Activated CD4-positive, alpha-beta memory T cell treated with anti-CD3 and anti-CD28 coated beads, Interleukin-2, amount 10 ng/mL, durations not matched to agents 7 days and 5 days (primary cell): ENCODE measurements at places on chromosomes 11 and 22. TPM values are rescaled to one million over a fixed set of nuclear protein-coding genes. Genes with fewer than 3 reads are reported as not detected.

GRCh38 chr11:19631712-19632498 lies 80.7 kb upstream of the NAV2 start:
- no peaks in the 10 kb centered on the region for H3K27me3 ChIP-seq
- H3K4me3 ChIP-seq = no peak overlapping the region
- no peaks in the 10 kb centered on the region for H3K36me3 ChIP-seq
- no peaks in the 10 kb centered on the region for H3K4me1 ChIP-seq
- H3K27ac ChIP-seq = no peak overlapping the region
- no peak for DNase-seq

DNA sequence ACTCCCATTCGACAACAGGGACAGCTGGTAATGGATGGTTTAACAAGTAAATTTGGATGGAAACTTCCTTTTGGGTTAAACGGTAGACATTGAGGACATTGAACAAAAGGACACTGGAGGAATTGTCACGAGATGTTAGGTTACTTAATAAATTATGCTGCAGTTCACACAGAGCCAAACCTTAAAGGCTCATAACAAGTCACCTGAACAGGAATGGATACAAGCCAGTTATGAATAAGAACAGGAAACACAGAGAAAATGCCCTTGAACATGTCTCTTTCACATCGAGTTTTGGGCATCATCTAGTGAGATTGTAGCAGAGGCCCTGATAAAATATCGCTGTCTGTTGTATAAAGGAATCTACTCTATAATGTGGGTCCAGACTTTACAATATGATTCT lies 65.6 kb downstream of the CD44 start:
- H3K27ac ChIP-seq = no peak overlapping the region
- no peak for DNase-seq
- no peaks in the 10 kb centered on the region for H3K27me3 ChIP-seq
- peaks cover 100% of the 10 kb centered on the region for H3K36me3 ChIP-seq
- peaks cover 3% of the 10 kb centered on the region for H3K4me1 ChIP-seq
- no peak overlapping the region for H3K4me3 ChIP-seq

DNA sequence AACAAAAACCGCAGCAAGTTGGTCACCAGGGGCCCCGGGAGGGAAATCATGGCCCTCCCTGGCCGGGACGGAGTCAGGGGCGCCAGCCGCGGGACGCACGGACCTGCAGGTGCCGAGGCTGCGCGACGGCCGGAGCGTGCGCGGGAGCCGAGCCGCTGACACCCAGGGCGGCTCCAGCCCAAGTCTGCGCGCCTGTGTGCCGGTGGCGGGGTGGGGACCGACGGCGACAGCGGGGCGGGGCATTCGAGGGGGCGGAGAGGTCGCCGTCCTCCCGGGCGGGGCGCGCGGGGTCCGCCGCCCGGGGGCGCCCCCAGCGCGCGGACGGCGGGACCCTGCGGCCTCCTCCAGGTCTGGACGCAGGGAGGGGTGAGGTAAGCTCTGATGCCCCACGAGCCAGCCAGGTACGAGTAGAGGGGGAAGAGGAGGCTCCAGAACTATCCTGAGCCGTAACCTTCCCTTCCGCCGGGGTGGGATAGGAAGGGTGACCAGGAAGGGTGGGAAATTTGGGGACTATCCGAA lies at the start of gene ESAM:
Gene ESAM, minus strand, starts transcription at position 186 of the 519 bp plus-strand sequence. Its CDS starts 136 bp downstream, at position 50.
- H3K4me1 ChIP-seq = peaks cover 18% of the 10 kb centered on the region
- peak; percentile 76 for DNase-seq
- H3K27me3 ChIP-seq = peaks cover 40% of the 10 kb centered on the region
- H3K4me3 ChIP-seq = peak within 1 kb of the TSS; percentile 84

DNA sequence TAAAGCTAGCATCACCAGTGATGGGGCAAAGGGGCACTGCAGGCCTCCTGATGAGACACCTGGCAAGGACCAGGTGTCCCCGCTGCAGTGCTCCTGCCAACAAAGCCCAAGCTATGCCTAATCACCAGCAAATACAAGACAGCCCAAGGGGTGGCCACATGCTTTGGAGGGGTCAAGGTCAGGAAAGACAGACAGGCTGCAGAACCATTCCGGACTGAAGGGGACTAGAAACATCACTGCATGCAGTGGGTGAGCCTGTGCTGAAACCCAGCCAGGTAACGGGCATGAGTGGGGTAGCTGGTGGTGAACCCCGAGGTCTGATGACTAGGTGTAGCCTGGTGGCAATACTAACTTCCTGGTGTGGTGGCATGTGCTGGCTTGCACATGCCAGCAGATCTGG lies 111.1 kb downstream of the MED15 start:
- no peak for DNase-seq
- H3K36me3 ChIP-seq = no peaks in the 10 kb centered on the region
- H3K4me3 ChIP-seq = no peak overlapping the region
- H3K27me3 ChIP-seq = peaks cover 3% of the 10 kb centered on the region
- H3K27ac ChIP-seq = no peak overlapping the region
- H3K4me1 ChIP-seq = no peaks in the 10 kb centered on the region

DNA sequence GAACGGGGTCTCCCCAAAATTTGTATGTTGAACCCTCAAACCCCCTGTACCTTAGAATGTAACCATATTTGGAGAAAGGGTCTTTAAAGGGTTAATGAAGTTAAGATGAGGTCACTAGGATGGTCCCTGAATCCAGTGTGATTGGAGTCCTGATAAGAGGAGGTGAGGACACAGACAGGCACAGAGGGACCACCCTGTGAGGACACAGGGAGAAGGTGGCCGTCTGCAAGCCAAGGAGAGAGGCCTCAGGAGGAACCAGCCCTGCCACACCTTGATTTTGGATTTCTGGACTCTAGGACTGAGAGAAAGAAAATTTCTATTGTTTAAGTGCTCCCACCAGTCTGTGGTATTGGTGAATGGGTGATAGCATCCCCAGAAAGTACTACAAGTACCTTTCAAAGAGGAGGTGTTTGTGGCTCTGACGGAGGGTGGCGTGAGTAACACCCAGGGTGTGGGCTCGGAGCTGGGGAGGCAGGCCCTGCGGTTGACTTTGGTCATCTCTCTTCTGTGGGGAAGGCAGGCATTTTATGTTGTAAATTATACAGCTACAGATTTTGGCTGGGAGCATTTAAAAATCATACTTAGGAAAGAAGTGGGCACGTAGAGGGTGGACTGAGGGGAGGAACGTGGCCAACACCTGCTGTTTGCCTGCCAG lies 13.8 kb downstream of the MRGPRF start:
- DNase-seq = no peak
- no peaks in the 10 kb centered on the region for H3K36me3 ChIP-seq
- no peak overlapping the region for H3K4me3 ChIP-seq
- H3K4me1 ChIP-seq = no peaks in the 10 kb centered on the region
- no peak overlapping the region for H3K27ac ChIP-seq
- peaks cover 7% of the 10 kb centered on the region for H3K27me3 ChIP-seq

DNA sequence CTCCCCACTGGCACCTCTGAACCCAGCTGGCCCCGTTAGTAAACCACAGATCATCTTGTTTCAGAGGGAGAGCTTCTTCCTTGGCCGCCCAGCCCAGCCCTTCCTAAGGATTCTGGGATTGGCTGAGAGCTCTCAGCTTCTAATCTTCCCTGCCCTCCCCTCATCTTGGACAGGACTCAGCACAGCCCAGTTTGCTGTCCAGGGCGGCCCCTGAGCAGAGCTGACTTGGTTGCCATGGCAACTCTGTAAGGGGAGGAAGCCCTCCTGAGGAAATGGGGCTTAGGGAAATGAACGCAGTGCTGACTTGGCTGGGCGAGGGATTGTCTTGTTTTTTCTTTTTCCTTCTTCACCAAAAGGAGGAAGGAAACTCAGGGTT lies 4.6 kb downstream of the APOL4 start:
- peaks cover 65% of the 10 kb centered on the region for H3K4me1 ChIP-seq
- peak overlapping the region; percentile 44 for H3K27ac ChIP-seq
- H3K27me3 ChIP-seq = no peaks in the 10 kb centered on the region
- no peak for DNase-seq
- peaks cover 6% of the 10 kb centered on the region for H3K36me3 ChIP-seq

DNA sequence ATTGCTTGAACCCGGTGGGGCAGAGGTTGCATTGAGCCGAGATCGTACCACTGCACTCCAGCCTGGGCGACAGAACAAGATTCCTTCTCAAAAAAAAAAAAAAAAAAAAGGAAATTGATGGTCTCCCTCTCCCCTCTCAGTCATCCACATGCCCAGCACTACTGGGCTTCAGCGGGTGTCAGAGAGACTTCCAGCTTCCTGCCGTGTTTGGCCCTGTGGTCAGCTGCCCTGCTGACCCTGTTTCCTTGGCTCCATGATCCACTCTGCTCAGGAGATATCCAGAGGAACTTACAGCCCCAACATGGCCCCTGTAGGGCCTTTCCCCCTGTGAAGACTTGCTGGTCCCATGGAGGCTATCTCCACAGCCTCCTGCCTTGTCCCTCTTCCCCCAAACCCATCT lies 6.1 kb upstream of the PNPLA3 start:
- no peak overlapping the region for H3K4me3 ChIP-seq
- H3K4me1 ChIP-seq = no peaks in the 10 kb centered on the region
- DNase-seq = no peak
- no peak overlapping the region for H3K27ac ChIP-seq

- H3K27ac ChIP-seq = peak overlapping the region; percentile 98
- peak overlapping the region; percentile 97 for H3K4me3 ChIP-seq
- peak; percentile 91 for DNase-seq
These were observed 446 bp upstream of the PRDM10 start for GRCh38 chr11:130002846-130003716.

DNA sequence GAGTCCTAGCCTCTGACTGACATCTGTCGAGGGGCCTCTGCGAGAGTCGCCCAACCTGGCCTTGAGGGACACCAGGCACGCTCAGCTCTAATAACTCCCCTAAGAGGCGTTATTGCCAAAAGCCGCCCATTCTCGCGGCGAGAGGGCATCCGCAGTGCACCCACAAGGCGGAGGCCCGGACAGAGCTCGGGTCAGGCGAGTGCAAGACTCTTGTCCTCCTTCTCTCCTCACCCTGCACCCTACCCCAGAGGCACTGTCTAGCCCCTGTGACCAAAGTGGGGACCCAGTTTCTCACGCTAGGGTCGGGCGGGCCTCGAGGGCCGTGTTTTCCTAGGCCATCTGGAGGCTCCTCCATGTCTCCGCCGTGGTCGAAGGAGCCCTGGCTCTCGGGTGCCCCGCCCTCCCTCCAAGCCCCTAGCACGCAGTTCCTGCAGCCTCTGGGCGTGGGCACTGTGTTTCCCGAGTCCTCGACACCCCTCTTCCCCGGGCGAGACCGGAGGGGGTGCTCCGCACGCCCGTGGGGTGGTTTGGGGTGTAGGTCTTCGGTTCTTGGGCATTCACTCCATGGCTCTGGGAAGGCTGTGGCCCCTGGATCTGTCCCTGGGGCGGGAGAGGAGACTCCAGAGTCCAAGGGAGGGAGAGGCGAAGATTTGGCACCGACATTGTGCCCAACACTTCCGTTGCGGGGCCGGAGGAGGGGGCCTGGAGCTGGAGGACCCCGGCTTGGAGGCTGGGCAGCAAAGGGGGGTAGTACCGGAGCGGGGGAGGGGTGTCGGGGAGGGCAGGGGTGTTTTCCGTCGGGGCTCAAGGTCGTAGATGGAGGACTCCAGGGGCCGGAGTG lies 1.0 kb downstream of the CHRM4 start:
- H3K36me3 ChIP-seq = no peaks in the 10 kb centered on the region
- H3K27ac ChIP-seq = no peak overlapping the region
- H3K27me3 ChIP-seq = peaks cover 62% of the 10 kb centered on the region
- peaks cover 38% of the 10 kb centered on the region for H3K4me1 ChIP-seq
- no peak overlapping the region for H3K4me3 ChIP-seq
- DNase-seq = peak; percentile 18

DNA sequence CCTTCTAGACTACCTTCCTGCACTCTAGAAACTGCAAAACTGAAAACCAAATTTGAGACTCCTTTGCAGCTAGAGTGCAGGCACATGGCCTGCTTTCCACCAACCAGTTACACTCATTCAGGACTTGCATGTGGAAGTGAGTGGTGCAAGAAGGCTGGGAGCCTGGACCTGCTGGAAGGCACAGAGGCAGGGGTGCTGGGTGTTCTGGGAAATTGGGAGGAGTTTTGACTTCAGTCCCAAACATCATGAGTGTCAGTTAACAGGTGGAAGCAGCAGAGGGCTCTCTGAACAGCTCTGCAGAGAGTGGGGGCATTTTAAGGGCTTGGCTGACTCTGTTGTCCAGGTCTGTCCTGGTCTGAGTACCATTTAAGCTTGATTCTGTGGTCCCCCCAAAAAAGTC lies 49.3 kb upstream of the SYT13 start:
- peaks cover 8% of the 10 kb centered on the region for H3K4me1 ChIP-seq
- H3K36me3 ChIP-seq = no peaks in the 10 kb centered on the region
- H3K4me3 ChIP-seq = no peak overlapping the region

DNA sequence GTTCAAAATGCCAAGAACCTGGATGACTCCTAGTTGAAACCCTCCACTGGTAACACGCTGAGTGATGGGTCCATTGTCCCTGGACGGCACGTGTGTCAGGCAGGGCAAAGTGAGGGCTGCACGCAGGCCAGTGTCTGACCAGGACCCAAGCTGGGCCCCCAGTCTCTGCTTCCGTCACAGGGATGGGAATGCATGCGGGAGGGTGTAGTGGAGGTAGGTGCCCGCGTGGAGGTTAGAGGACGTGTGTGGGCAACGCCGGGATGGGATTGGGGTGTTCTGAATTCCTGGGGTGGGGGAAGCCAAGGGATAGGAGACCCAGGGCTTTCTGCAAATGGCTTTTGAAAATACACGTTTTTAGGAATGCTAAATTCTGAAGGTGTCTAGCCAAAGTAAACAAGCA lies 943.3 kb downstream of the BRD1 start:
- H3K4me1 ChIP-seq = no peaks in the 10 kb centered on the region
- no peak for DNase-seq
- H3K27me3 ChIP-seq = no peaks in the 10 kb centered on the region
- no peak overlapping the region for H3K27ac ChIP-seq
- H3K36me3 ChIP-seq = no peaks in the 10 kb centered on the region

GRCh38 chr11:1836011-1836945 lies 1.5 kb downstream of the SYT8 start:
- H3K27me3 ChIP-seq = peaks cover 3% of the 10 kb centered on the region
- H3K4me1 ChIP-seq = peaks cover 10% of the 10 kb centered on the region
- no peak overlapping the region for H3K4me3 ChIP-seq
- H3K27ac ChIP-seq = no peak overlapping the region

- no peak overlapping the region for H3K4me3 ChIP-seq
- no peaks in the 10 kb centered on the region for H3K27me3 ChIP-seq
- no peak for DNase-seq
- H3K36me3 ChIP-seq = no peaks in the 10 kb centered on the region
- H3K27ac ChIP-seq = no peak overlapping the region
These were observed 858.1 kb downstream of the OPCML start for GRCh38 chr11:132674151-132674550.

GRCh38 chr11:45485070-45485707 lies 180.2 kb downstream of the CHST1 start:
- H3K4me1 ChIP-seq = no peaks in the 10 kb centered on the region
- H3K36me3 ChIP-seq = no peaks in the 10 kb centered on the region
- no peak for DNase-seq
- H3K4me3 ChIP-seq = no peak overlapping the region
- no peak overlapping the region for H3K27ac ChIP-seq

The PHF21A gene
- 56.9 TPM for total RNA-seq

The UCP3 gene
- total RNA-seq = 2.4 TPM

The INS gene
- total RNA-seq = not detected

The TRIM49D1 gene
- not detected for total RNA-seq

The TUBA8 gene
- total RNA-seq = 1.4 TPM

The CCDC116 gene
- 0.43 TPM for total RNA-seq

The MS4A2 gene
- total RNA-seq = not detected

The TMEM80 gene
- 22.6 TPM for total RNA-seq

The APOC3 gene
- not detected for total RNA-seq

The OR8G5 gene
- not detected for total RNA-seq

The CCDC73 gene
- total RNA-seq = not detected

The ZNF280B gene
- 2.0 TPM for total RNA-seq

The SCGB1A1 gene
- not detected for total RNA-seq
